ENCODE measurements at places on chromosomes 1 and 21. TPM values are rescaled to one million over a fixed set of nuclear protein-coding genes. Genes with fewer than 3 reads are reported as not detected.

DNA sequence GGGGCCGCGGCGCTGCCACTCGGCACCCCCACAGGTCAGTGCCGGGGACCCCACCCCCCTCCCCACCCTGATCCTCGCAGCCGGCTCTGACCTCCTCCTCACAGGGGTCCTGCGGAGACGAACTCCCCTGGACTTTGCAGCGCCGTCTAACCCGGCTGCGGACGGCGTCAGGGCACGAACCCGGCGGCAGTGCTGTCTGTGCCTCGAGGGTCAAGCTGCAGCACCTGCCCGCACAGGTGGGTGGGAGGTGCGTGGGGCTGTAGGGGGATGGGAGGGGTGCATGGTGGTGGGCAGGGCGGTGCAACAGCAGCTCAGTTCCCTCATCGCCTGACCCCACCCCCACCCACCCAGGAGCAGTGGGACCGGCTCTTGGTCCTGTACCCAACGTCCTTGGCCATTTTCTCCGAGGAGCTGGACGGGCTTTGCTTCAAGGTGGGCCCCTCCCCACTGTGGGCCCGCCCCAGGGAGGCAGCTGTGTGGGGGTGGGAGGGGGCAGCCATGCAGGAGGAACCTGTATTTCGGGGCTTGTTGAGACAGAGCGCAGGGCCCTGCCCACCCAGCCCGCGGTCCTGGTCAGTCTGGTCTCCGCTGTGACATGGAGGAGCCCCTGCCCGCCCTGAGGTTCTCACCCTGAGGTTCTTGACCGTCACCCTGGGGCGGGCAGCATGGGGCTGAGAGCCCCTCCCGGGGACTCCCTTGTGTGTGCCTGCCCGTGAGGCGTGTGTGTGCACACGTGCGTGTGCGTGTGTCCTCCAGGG is 4.9 kb downstream of the PLEKHN1 start:
- peaks cover 93% of the 10 kb centered on the region for H3K27me3 ChIP-seq
- H3K4me3 ChIP-seq = no peak overlapping the region
- H3K36me3 ChIP-seq = no peaks in the 10 kb centered on the region
- no peak overlapping the region for H3K27ac ChIP-seq
- no peaks in the 10 kb centered on the region for H3K4me1 ChIP-seq

DNA sequence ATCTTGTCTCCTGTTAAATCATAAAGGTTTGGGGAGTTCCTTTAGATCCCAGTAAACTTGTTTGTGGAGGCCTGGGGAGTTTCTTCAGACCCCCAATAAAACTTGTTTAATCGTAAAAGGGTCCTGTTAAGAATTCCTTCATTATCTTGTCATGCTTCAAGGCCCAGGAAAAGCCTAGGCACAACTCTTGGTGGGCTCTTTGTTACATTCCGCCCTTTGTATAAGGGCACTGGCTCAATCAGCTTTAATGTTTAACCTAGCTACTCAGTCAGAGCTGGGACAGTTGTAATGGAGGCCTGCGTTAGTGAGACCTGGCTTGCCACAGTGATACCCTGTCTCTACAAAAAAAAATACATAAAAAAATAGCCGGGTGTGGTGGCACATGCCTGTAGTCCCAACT is 77.2 kb downstream of the MPZL1 start:
- no peaks in the 10 kb centered on the region for H3K27me3 ChIP-seq
- H3K27ac ChIP-seq = no peak overlapping the region
- DNase-seq = no peak

GRCh38 chr1:203175827-203176241 is 208 bp upstream of the MYBPH start:
- H3K27ac ChIP-seq = no peak overlapping the region
- no peaks in the 10 kb centered on the region for H3K4me1 ChIP-seq
- H3K4me3 ChIP-seq = no peak overlapping the region
- peaks cover 3% of the 10 kb centered on the region for H3K27me3 ChIP-seq

DNA sequence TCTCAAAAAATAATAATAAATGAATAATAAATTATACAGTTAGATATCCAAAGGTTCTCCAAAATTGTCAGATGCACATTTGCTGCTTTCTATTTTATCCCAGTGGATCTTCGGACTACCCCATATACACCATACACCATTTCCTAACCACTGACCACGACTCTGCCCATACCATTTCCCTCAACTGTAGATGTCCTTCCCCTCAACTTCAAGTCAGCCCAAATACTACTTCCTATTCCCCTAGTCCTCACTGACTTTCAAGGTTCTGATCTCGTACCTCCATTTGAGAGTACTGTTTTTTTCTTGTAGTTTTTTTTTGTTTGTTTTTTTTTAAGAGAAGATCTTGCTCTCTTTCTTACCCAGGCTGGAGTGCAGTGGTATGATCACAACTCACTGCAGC is 19.6 kb downstream of the EIF4G3 start:
- no peak overlapping the region for H3K4me3 ChIP-seq
- H3K4me1 ChIP-seq = peaks cover 9% of the 10 kb centered on the region
- H3K27ac ChIP-seq = no peak overlapping the region
- no peak for DNase-seq

DNA sequence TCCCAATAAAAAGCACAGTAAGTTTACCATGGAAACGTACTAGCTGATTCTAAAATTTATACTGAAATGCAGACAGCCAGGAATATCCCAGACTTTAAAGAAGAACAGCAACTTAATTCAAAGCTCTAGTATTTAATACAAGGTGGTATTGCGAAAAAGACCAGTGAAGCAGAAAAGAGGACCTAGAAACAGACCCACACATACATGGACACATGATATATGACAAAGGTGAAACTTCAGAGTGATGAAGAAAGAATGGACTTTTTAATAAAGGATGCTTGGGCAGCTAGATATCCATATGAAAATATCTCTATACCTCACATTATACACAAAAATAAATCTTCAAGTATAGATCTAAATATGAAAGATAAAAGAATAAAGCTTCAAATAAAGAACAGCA is 62.6 kb downstream of the COP1 start:
- no peaks in the 10 kb centered on the region for H3K27me3 ChIP-seq
- no peak overlapping the region for H3K27ac ChIP-seq
- no peak overlapping the region for H3K4me3 ChIP-seq
- no peaks in the 10 kb centered on the region for H3K4me1 ChIP-seq

The CLSTN1 gene
- 34.6 TPM for total RNA-seq

- H3K27me3 ChIP-seq = no peaks in the 10 kb centered on the region
- no peaks in the 10 kb centered on the region for H3K4me1 ChIP-seq
- no peak overlapping the region for H3K27ac ChIP-seq
- DNase-seq = no peak
- H3K36me3 ChIP-seq = peaks cover 34% of the 10 kb centered on the region
Observed at GRCh38 chr1:11967028-11967547, 13.2 kb upstream of the MFN2 start.

The RNU1-4 gene
- total RNA-seq = under 0.01 TPM

The OR6F1 gene
- total RNA-seq = not detected

The HAO2 gene
- total RNA-seq = not detected

The NBPF20 gene
- total RNA-seq = 0.36 TPM

GRCh38 chr1:87826681-87827251 is 498.1 kb downstream of the LMO4 start:
- DNase-seq = peak; percentile 67
- no peak overlapping the region for H3K4me3 ChIP-seq
- H3K27me3 ChIP-seq = no peaks in the 10 kb centered on the region
- no peaks in the 10 kb centered on the region for H3K4me1 ChIP-seq
- H3K27ac ChIP-seq = no peak overlapping the region

The ARHGEF19 gene
- 2.5 TPM for total RNA-seq

- H3K27ac ChIP-seq = no peak overlapping the region
- H3K4me3 ChIP-seq = no peak overlapping the region
- no peak for DNase-seq
- H3K36me3 ChIP-seq = no peaks in the 10 kb centered on the region
- H3K4me1 ChIP-seq = no peaks in the 10 kb centered on the region
Observed at GRCh38 chr1:87842156-87842555, 513.5 kb downstream of the LMO4 start.

GRCh38 chr1:196183941-196184340 is 424.3 kb downstream of the KCNT2 start:
- no peaks in the 10 kb centered on the region for H3K4me1 ChIP-seq
- no peaks in the 10 kb centered on the region for H3K36me3 ChIP-seq
- no peaks in the 10 kb centered on the region for H3K27me3 ChIP-seq
- no peak overlapping the region for H3K4me3 ChIP-seq
- no peak for DNase-seq

- no peak overlapping the region for H3K4me3 ChIP-seq
- no peaks in the 10 kb centered on the region for H3K4me1 ChIP-seq
- no peaks in the 10 kb centered on the region for H3K27me3 ChIP-seq
- DNase-seq = no peak
- H3K36me3 ChIP-seq = no peaks in the 10 kb centered on the region
Observed at GRCh38 chr21:42608446-42608845, 45.0 kb upstream of the PDE9A start.

All from sigmoid colon (tissue), 7 donors.